ENCODE measurements at places on chromosomes 12 and 14. TPM values are rescaled to one million over a fixed set of nuclear protein-coding genes. Genes with fewer than 3 reads are reported as not detected.

DNA sequence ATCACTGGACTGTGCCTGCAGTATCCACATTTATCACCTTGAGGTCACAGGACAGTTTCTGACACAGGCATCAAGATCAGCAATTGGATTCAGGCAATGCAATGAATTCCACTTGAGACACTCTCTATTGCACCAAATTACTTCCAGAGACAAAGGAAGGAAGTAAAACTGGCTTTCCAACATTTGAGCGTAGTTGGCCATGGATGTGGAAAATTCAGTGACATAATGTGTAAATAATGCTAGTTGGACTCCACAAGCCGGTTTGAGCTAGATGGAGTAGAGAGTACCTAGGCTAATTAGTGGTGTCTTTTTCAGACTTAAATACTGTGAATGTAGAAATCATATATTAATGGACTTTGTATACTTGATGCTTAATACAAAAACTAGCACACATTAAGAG is 168.3 kb upstream of the SYT1 start:
- no peak for DNase-seq
- H3K4me3 ChIP-seq: no peak overlapping the region
- no peak overlapping the region for H3K27ac ChIP-seq
- no peaks in the 10 kb centered on the region for H3K4me1 ChIP-seq

DNA sequence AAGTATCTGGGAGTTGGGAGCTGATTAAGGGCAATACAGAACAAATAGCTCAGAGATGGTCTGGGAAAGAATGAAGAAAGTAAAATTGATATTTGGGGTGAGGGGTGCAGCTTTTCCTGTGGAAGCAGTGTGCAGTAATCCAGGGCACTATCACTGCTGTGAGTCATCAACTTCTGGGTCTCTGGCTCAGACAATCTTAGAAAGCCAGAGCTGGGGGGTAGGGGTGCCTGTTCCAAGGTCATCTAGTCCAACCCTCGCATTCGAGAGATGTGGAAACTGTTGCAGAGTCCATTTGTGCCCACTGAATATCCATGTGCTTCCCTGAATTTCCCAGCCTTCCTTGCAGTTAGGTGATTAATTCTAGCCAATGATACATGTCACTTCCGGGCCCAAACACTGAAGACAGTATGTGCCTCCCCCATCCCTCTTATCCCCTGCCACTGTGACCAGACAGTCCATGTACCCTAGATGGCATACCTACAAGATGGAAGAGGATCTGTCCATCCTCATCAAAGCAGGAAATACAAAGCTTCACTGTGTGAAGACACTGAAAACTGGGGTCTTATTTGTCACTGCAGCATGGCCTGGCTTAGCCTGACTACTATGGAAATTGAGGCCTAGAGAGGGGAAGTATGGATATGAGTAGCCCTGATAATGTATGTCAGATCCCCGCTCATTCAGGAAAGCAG is 51.9 kb downstream of the ZFP36L1 start:
- H3K27ac ChIP-seq: no peak overlapping the region
- H3K36me3 ChIP-seq: no peaks in the 10 kb centered on the region
- H3K4me1 ChIP-seq: peaks cover 3% of the 10 kb centered on the region
- no peak overlapping the region for H3K4me3 ChIP-seq

DNA sequence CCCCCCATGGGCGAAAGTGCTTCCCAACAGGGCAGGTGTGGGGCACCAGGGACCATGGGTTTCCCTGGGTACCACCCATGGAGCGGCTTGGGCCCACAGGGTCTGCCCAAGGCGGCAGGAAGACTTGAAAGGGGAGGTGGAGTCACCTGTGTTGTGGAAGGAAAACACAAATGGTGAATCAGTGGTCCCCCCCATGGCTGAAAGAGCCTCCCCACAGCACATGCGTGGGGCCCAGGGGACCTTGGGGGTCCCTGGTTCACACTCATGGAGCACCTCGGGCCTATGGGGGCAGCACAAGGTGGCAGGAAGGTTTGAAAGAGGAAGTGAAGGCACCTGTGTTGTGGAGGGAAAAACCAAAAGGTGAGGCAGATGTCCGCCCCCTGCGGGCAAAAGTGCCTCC is 581.9 kb downstream of the ALG10 start:
- DNase-seq: no peak
- H3K4me3 ChIP-seq: no peak overlapping the region
- no peaks in the 10 kb centered on the region for H3K4me1 ChIP-seq

GRCh38 chr14:63928744-63929174 is 76.0 kb downstream of the SYNE2 start:
- DNase-seq: no peak
- peaks cover 13% of the 10 kb centered on the region for H3K4me1 ChIP-seq
- H3K27me3 ChIP-seq: no peaks in the 10 kb centered on the region

- no peak overlapping the region for H3K27ac ChIP-seq
- no peaks in the 10 kb centered on the region for H3K27me3 ChIP-seq
- no peak overlapping the region for H3K4me3 ChIP-seq
- H3K4me1 ChIP-seq: no peaks in the 10 kb centered on the region
- H3K36me3 ChIP-seq: no peaks in the 10 kb centered on the region
Measured at GRCh38 chr12:51183816-51184215, 10.9 kb upstream of the TFCP2 start.

DNA sequence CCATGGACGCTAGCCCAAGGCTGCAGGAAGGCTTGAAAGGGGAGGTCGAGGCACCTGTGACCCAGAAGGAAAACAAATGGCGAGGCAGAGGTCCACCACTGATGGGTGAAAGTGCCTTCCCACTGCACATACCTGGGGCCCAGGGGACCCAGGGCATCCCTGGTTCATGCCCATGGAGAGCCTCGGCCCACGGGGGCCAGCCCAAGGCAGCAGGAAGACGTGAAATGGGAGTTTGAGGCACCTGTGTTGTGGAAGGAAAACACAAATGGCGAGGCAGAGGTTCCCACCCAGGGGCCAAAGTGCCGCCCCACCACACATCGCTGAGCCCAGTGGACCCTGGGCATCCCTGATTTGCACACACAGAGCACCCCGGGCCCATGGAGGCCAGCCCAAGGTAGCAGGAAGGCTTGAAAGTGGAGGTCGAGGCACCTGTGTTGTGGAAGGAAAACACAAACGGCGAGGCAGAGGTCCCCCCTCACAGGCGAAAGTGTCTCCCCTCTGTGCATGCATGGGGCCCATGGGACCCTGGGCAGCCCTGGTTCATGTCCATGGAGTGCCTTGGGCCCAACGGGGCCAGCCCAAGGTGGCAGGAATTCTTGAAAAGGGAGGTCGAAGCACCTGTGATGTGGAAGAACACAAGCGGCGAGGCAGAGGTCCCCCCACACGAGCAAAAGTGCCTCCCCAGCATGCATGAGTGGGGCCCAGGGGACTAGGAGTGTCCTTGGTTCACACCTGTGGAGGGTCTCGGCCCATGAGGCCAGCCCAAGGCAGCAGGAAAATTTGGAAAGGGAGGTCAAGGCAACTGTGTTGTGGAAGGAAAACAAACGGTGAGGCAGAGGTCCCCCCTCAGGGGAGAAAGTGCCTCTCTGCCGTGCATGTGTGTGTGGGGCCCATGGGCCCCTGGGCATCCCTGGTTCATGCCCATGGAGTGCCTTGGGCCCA is 383.3 kb downstream of the ALG10 start:
- peaks cover 4% of the 10 kb centered on the region for H3K36me3 ChIP-seq
- no peaks in the 10 kb centered on the region for H3K27me3 ChIP-seq
- DNase-seq: peak; percentile 6
- no peak overlapping the region for H3K4me3 ChIP-seq

- DNase-seq: no peak
- H3K27me3 ChIP-seq: no peaks in the 10 kb centered on the region
- H3K27ac ChIP-seq: no peak overlapping the region
Measured at GRCh38 chr14:32341947-32342846, 13.1 kb downstream of the AKAP6 start.

MMP19 gene
- not detected for total RNA-seq

GRCh38 chr14:93155667-93156066 is 29.0 kb downstream of the MOAP1 start:
- no peak overlapping the region for H3K4me3 ChIP-seq
- H3K4me1 ChIP-seq: peaks cover 10% of the 10 kb centered on the region
- H3K27ac ChIP-seq: no peak overlapping the region
- no peak for DNase-seq
- H3K36me3 ChIP-seq: no peaks in the 10 kb centered on the region
- H3K27me3 ChIP-seq: peaks cover 3% of the 10 kb centered on the region

DNA sequence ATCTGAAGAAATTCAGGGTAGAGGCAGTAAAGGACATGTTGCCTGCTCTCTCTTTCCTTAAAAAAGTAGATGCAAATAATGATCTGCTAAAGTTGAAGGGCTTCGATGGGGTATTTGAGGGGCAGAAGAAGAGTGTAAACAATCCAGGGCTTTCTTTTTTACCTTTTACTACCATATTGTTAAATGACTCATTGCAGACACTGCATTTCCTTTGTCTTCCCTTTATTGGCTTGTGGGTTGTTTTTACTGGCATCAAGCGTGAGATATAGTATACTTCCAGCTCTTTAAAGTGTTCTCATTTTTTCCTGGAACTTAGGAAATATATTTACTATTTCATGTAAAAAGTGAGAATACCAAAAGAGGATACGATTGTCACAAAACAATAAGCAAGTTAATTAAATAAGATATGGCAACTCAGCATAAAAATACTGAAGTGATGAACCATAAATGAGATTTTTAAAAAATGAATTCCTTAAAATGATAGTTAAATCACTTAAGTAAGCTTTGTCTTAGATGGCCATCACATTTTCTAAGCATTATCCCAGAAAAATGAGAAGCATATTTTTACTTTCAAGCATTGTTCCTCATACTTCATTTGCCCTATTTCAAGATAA is 72.3 kb upstream of the KRAS start:
- H3K36me3 ChIP-seq: peaks cover 2% of the 10 kb centered on the region
- H3K27ac ChIP-seq: peak overlapping the region; percentile 65
- H3K27me3 ChIP-seq: peaks cover 4% of the 10 kb centered on the region
- no peak for DNase-seq
- peak overlapping the region; percentile 62 for H3K4me3 ChIP-seq

GRCh38 chr14:70033116-70033515 is 153.9 kb downstream of the SMOC1 start:
- peaks cover 4% of the 10 kb centered on the region for H3K27me3 ChIP-seq
- H3K4me3 ChIP-seq: no peak overlapping the region
- H3K36me3 ChIP-seq: no peaks in the 10 kb centered on the region
- no peaks in the 10 kb centered on the region for H3K4me1 ChIP-seq
- DNase-seq: no peak

GRCh38 chr12:10737249-10737648 is 14.1 kb upstream of the YBX3 start:
- DNase-seq: no peak
- no peak overlapping the region for H3K27ac ChIP-seq
- H3K4me3 ChIP-seq: no peak overlapping the region

- H3K4me3 ChIP-seq: no peak overlapping the region
- H3K4me1 ChIP-seq: peaks cover 16% of the 10 kb centered on the region
- no peaks in the 10 kb centered on the region for H3K27me3 ChIP-seq
- no peak for DNase-seq
Measured at GRCh38 chr14:53195949-53196348, 42.8 kb upstream of the DDHD1 start.

DNA sequence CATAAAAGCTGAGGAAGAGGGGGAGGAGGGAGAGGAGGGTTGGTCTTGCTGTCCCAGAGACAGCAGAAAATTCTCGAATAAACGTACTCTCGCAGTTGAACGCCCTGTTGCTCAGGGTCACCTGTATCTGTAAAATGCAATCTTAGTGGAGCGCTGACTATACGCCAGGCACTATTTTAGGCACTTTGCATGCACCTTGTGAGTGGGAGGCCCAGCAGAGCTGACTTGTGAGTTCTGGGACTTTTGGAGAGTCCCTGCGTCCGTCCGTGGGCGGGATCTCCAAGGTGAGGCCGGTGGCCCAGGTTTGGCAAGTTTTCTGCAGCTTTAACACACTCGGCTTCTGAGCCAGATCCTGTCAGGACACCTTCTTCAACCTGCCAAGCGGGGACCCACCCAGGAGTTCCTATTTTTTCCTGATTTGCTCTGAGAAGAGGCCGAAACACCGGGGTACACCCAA is 32.5 kb upstream of the PLEKHG6 start:
- peak overlapping the region; percentile 35 for H3K27ac ChIP-seq
- peaks cover 47% of the 10 kb centered on the region for H3K27me3 ChIP-seq
- DNase-seq: no peak

NUMB gene
- total RNA-seq: 44.5 TPM

- no peak overlapping the region for H3K27ac ChIP-seq
- H3K36me3 ChIP-seq: no peaks in the 10 kb centered on the region
- H3K27me3 ChIP-seq: peaks cover 7% of the 10 kb centered on the region
Measured at GRCh38 chr14:73640796-73641365, 3.9 kb upstream of the DNAL1 start.

DNA sequence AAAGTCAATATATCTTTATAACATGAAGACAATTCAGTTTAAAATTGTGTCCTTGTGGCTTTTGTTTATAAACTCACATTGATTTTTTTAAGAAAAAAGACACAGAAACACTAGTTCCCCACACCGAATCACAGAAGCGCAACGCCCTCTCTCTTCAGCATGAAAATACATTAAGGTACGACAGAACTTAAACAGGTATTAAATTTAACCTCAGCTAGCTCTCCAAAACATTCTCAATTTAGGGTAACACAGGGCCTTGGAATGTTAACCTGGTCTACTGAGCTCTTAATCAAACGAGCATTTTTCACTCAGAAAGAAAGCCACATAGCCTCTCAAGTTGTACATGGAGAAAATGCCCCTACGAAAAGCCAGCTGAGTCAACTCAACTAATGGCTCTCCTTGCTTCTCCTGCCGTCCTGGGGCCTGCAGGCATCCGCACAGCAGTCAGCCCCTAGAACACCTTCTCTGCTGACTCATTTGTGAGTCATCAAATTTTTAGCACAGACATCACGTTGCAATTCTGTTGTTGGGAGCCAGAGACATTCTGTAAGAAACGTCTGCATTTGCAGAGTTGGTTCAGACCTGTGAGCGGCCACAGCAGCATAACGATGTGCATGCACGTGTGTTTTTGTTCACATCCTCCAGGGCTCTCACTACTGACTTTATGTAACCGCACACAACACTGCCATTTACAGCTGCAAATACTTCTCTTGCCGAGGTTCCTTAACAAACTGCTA is 141.6 kb downstream of the ITPR2 start:
- DNase-seq: no peak
- no peak overlapping the region for H3K4me3 ChIP-seq
- no peaks in the 10 kb centered on the region for H3K4me1 ChIP-seq
- H3K36me3 ChIP-seq: peaks cover 21% of the 10 kb centered on the region

DNA sequence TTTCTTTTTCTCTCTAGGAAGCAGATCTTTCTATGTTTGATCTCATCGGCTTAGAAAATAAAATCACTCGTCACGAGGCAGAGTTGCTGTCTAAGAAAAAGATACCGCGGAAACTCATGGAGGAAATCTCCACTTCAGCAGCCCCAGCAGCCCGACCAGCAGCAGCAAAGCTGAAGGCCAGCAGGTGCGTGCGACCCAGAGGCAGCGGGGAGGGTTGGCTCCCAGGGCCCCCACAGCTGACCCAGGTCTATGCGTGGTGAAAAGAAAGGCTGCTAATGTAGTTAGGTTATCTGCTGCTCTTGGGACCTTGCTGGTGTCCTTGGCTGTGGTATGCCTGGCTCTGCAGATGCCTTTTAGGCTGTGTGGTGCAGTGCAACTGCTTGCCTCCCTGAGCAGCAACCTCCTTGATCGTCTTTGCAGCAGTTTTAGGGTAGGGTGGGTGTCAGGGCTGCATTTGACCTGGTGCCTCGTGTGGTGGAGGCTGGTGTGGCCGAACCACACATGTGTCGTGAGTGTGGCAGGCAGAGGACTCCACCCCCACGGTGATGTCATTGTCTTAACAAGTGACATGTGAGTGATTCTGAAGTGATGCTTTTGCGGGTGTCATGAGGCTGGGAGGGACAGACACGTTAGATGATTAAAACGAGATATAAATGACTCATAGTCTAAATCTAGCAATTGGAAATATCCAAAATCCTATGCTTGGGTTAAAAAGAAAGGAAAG is 68.6 kb downstream of the EP400 start:
- no peak overlapping the region for H3K4me3 ChIP-seq
- no peak for DNase-seq
- H3K36me3 ChIP-seq: peaks cover 54% of the 10 kb centered on the region
